Chondrocyte (in vitro differentiated cells): ENCODE measurements at places on chromosomes 1 and 21. TPM values are rescaled to one million over a fixed set of nuclear protein-coding genes. Genes with fewer than 3 reads are reported as not detected.

DNA sequence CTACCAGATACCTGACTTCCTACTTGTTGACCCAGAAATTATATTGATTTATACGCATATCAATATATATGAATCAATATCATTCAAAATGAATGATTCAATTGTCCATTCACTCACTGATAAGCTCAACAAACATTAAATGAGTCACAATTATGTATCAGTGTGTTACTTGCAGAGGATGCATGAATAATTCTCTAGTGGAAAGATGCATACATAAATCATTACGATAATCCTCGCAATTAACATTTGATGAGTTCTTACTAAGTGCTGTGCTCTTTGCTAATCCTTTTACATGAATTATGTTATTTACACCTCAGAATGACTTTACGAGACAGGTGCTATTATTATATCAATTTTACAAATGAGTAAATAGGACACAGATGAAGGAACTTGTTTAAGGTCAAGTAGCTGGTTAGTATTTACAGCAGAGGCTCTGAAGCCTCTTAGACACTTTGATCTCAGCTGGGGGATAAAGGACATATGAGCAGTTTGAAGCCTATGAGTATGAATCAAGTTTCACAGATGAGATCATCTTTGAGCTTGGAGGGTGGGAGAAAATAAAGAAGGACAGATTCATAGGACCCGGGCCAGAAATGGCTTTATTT, 112.8 kb upstream of the ADAMTS5 start:
- H3K4me1 ChIP-seq, result peaks cover 22% of the 10 kb centered on the region
- no peak for DNase-seq
- H3K4me3 ChIP-seq, result no peak overlapping the region

DNA sequence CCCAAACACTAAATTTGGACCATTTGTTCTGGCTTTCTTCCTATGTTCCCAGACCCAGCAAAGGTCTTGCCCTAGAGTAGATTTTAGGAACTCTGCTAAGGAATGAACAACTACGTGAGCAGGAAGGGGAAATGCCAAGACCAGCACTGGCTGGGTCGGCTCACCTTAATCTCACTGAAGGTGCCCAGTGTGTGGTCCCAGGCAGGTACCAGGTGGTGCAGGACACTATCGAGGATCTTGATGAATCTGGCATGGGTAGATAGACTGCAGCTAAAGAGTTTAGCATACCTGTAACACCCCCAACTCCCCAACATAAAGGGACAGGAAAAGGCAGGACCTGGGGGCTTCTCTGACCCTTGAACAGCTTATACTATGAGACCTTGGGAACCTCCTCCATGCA, 3.0 kb downstream of the HECTD3 start:
- no peaks in the 10 kb centered on the region for H3K27me3 ChIP-seq
- H3K36me3 ChIP-seq, result peaks cover 39% of the 10 kb centered on the region
- no peak for DNase-seq
- peaks cover 32% of the 10 kb centered on the region for H3K4me1 ChIP-seq
- H3K27ac ChIP-seq, result no peak overlapping the region
- H3K4me3 ChIP-seq, result no peak overlapping the region

DNA sequence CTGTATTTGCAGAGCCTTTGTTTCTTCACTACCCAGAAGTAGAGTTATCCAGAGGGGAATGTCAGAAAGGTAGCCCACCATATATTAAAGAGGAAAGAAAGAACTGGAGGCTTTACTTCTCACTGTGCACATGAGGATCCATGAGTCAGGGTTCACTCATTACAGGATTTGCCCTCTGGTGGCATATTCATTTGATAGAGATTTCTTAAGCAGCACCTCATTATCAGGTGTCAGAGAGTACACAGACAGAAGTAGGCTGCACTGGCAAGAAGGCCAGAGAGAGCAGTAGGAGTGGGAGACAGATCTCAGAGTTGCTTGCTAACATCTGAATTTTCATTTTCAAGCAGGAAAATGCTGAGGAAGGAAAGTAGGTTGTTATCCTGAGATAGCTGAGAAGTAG, 123.8 kb downstream of the PIK3R3 start:
- H3K27me3 ChIP-seq, result no peaks in the 10 kb centered on the region
- H3K27ac ChIP-seq, result no peak overlapping the region
- peaks cover 44% of the 10 kb centered on the region for H3K36me3 ChIP-seq
- no peak overlapping the region for H3K4me3 ChIP-seq
- DNase-seq, result no peak
- no peaks in the 10 kb centered on the region for H3K4me1 ChIP-seq

GRCh38 chr1:203450479-203451149, 25.0 kb upstream of the PRELP start:
- no peak overlapping the region for H3K4me3 ChIP-seq
- DNase-seq, result no peak
- no peaks in the 10 kb centered on the region for H3K36me3 ChIP-seq
- no peaks in the 10 kb centered on the region for H3K27me3 ChIP-seq
- peaks cover 85% of the 10 kb centered on the region for H3K4me1 ChIP-seq

- H3K4me1 ChIP-seq, result peaks cover 19% of the 10 kb centered on the region
- peak overlapping the region; percentile 75 for H3K27ac ChIP-seq
- H3K27me3 ChIP-seq, result no peaks in the 10 kb centered on the region
- H3K36me3 ChIP-seq, result no peaks in the 10 kb centered on the region
- H3K4me3 ChIP-seq, result no peak overlapping the region
Measured at GRCh38 chr1:244092964-244093638, 42.0 kb downstream of the ZBTB18 start.

DNA sequence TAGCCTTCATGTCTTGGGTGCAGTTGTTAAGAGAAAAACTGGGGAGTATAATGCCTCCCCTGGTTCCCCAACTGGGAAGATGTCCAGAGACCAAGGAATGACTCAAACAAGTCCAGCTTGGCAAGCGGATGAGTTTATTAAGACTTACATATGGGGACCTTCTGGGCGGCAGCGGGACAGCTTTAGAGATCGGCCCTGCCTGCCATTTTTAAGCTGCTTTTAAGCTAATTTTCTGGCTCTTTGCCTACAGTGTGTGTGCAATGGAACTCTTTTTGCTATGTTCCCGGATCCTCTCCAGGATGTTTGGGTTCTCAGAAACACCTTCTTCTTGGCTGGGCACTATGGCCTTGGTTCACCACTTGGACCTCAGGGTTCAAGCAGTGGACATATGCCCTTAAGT, 99.5 kb downstream of the RYR2 start:
- peaks cover 3% of the 10 kb centered on the region for H3K27me3 ChIP-seq
- no peaks in the 10 kb centered on the region for H3K36me3 ChIP-seq
- no peak overlapping the region for H3K4me3 ChIP-seq

- no peak overlapping the region for H3K27ac ChIP-seq
- no peaks in the 10 kb centered on the region for H3K27me3 ChIP-seq
- peaks cover 3% of the 10 kb centered on the region for H3K4me1 ChIP-seq
- H3K36me3 ChIP-seq, result peaks cover 4% of the 10 kb centered on the region
- H3K4me3 ChIP-seq, result no peak overlapping the region
Measured at GRCh38 chr1:55384637-55385036, 169.5 kb upstream of the USP24 start.

- H3K27me3 ChIP-seq, result no peaks in the 10 kb centered on the region
- no peaks in the 10 kb centered on the region for H3K36me3 ChIP-seq
- no peak overlapping the region for H3K27ac ChIP-seq
Measured at GRCh38 chr1:163744301-163744887, 422.6 kb downstream of the NUF2 start.

DNA sequence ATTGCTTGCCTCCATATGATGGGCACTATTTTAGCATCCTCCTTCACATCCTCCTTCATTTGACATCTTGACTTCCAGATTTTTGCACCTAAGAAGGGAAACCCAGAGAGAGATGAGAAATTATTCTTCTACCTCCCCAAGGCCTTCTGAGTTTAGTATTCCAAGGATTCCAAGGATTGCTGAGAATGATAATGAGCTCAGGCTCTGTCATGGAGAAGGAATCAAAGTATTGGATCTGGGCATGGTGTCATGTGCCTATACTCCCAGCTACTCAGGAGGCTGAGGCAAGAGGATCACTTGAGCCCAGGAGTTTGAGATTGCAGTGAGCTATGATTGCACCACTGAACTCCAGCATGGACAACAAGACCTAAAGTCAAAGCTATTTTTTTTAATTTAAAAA, 26.6 kb upstream of the ZNF281 start:
- H3K27ac ChIP-seq, result no peak overlapping the region
- no peak overlapping the region for H3K4me3 ChIP-seq
- H3K36me3 ChIP-seq, result peaks cover 4% of the 10 kb centered on the region
- peaks cover 29% of the 10 kb centered on the region for H3K4me1 ChIP-seq

GRCh38 chr1:26626994-26627393, 68.8 kb upstream of the ARID1A start:
- H3K4me3 ChIP-seq, result no peak overlapping the region
- H3K27me3 ChIP-seq, result no peaks in the 10 kb centered on the region
- H3K4me1 ChIP-seq, result peaks cover 3% of the 10 kb centered on the region
- no peaks in the 10 kb centered on the region for H3K36me3 ChIP-seq

GRCh38 chr1:236540813-236541465, 17.2 kb downstream of the LGALS8 start:
- H3K27ac ChIP-seq, result no peak overlapping the region
- peaks cover 30% of the 10 kb centered on the region for H3K36me3 ChIP-seq
- no peaks in the 10 kb centered on the region for H3K27me3 ChIP-seq
- no peak overlapping the region for H3K4me3 ChIP-seq
- H3K4me1 ChIP-seq, result no peaks in the 10 kb centered on the region

GRCh38 chr21:29640080-29640508, 299.7 kb downstream of the GRIK1 start:
- no peaks in the 10 kb centered on the region for H3K4me1 ChIP-seq
- no peak overlapping the region for H3K27ac ChIP-seq
- no peaks in the 10 kb centered on the region for H3K27me3 ChIP-seq

DNA sequence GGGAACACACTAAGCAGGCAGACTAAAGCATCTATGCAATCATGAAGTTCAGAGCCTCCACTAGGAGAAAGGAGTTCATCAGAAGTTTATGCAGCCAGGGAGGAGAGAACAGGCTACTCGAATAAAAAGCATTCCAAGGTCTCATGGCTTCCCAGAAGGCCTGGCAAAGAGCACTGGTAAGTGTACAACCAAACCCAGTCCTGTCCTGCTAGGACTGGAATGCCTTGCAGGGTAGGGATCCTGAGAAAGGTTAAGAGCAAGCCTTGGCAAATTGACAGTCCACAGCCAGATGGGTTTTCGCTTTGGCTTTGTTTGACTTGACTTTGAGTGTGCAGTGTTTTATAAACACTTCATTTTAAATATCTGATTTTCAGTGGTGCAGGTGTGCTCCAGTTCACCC, 133.6 kb upstream of the ATP1B1 start:
- no peak overlapping the region for H3K27ac ChIP-seq
- H3K27me3 ChIP-seq, result no peaks in the 10 kb centered on the region
- no peaks in the 10 kb centered on the region for H3K36me3 ChIP-seq
- no peak overlapping the region for H3K4me3 ChIP-seq
- no peak for DNase-seq

DNA sequence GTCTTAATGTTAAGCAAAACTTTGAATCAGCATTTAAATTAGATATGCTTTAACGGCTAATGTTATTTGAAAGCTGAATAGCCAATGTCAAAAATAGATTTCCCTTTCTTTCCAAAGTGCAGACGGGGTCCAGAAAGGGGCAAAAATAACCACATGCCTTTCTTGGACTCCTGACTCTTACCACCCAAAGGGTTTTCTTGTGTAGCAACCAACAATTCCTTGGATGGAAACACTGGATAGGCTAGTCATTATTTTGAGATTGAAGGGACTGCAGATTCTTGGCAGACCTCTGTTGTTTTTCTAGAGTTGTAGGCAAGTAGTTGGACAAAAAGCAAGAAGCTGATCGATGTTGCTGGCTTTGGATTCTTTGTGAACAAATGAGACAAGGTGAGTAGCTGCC, 107.0 kb downstream of the MRPS6 start:
- peaks cover 1% of the 10 kb centered on the region for H3K36me3 ChIP-seq
- H3K27me3 ChIP-seq, result no peaks in the 10 kb centered on the region
- H3K4me3 ChIP-seq, result peak overlapping the region; percentile 14
- peak overlapping the region; percentile 18 for H3K27ac ChIP-seq
- H3K4me1 ChIP-seq, result peaks cover 24% of the 10 kb centered on the region

GRCh38 chr1:198107091-198107501, 49.7 kb upstream of the NEK7 start:
- no peak overlapping the region for H3K4me3 ChIP-seq
- peaks cover 14% of the 10 kb centered on the region for H3K4me1 ChIP-seq
- H3K27ac ChIP-seq, result no peak overlapping the region
- no peaks in the 10 kb centered on the region for H3K27me3 ChIP-seq
- no peak for DNase-seq

DNA sequence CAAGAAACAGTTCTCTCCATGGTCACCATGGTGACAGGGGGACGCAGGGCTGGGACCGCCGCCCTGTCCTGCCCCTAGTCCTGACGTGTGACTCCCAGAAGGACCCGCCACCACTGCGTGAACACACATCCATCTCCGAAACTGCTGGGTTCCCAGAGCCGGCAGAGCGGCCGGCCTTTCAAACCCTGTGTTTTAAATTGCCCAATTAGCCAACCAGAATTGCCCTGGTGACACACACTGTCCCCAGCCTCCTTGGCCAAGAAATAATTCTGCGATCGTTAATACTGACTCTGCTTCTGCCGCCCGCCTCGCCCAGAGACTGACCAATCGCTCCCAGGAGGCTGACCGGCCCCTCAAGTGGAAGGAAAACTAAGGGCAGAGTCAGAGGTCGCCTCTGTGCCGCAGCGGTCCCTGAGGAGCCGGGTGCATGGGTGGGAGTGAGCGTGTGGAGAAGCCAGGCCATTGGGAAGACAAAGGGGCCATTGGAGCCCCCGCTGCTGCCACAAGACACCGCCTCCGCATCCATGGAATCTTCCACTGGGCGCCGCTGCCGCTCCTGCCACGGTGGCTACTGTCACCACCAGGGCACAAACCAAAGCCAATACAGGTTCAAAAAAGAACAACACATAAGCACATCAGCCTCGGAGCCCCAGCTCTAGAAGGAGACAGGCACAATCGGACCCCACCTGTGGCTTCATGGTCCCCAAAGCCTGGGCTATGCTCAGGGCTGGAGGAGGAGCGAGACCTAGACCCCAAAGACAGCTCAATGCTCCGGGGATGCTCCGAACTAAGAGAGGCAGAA, 273.2 kb downstream of the NPHP4 start:
- H3K36me3 ChIP-seq, result no peaks in the 10 kb centered on the region
- no peak for DNase-seq
- peaks cover 18% of the 10 kb centered on the region for H3K27me3 ChIP-seq
- H3K4me1 ChIP-seq, result no peaks in the 10 kb centered on the region
- H3K4me3 ChIP-seq, result no peak overlapping the region
- no peak overlapping the region for H3K27ac ChIP-seq

Gene PDE4B
- 0.36 to 12.6 TPM (median 0.57 TPM) in 3 replicates for total RNA-seq

Gene FMO2
- 0.24 to 0.87 TPM (median 0.55 TPM) in 3 replicates for total RNA-seq

Gene HORMAD1
- not detected in 3 replicates for total RNA-seq

Gene ATP6V1G3
- not detected in 3 replicates for total RNA-seq

Gene TOR1AIP1
- total RNA-seq, result 42.1 to 61.2 TPM (median 42.6 TPM) in 3 replicates

Gene ZNF670
- total RNA-seq, result 2.3 to 3.6 TPM (median 2.7 TPM) in 3 replicates

Gene SPATA21
- not detected in 3 replicates for total RNA-seq

Gene NPL
- 2.3 to 5.0 TPM (median 4.3 TPM) in 3 replicates for total RNA-seq

Gene IL20
- total RNA-seq, result not detected in 3 replicates

Gene CNR2
- total RNA-seq, result not detected in 3 replicates

Gene P3H1
- 256 to 288 TPM (median 278 TPM) in 3 replicates for total RNA-seq

Gene VHLL
- total RNA-seq, result not detected in 3 replicates

Gene OR2T11
- not detected in 3 replicates for total RNA-seq

Gene KANK4
- 1.3 to 3.4 TPM (median 1.4 TPM) in 3 replicates for total RNA-seq

Gene IL6R
- total RNA-seq, result 1.1 to 1.4 TPM (median 1.3 TPM) in 3 replicates
